H54 (cell line): ENCODE measurements at places on chromosomes 7 and 10.
A peak's percentile ranks its signal among the peaks of the same experiment; 100 is the strongest.

DNA sequence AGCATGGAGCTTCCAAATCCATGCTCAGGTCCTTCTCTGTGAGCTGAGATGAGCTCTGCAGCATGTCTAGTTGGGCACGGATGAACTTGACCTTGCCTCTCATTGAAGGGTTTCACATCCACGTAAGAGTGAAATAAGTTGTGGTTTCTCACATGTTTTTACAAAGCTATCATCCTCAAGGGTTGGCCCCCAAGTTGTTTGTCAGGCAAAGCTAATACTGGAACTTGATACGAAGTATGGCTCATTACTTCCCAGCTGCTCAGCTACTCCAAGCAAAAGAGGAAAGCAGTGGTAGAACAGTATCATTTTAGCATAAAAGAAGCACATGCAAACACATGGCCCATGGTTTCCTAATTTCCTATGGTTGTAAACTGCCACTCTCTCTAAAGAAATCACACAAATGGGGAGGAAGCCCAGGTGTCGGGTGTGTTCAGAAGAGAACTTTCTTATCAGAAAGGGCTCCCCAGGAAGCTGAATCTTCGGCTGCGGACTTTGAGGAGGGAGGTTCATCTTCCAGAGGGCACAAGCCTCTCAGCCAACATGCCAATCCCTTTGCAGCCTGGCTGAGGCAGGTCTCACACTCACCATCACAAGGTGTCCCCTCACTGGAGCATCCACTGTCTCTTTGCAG, 45.3 kb downstream of the PDLIM1 start:
- no peak for DNase-seq

DNA sequence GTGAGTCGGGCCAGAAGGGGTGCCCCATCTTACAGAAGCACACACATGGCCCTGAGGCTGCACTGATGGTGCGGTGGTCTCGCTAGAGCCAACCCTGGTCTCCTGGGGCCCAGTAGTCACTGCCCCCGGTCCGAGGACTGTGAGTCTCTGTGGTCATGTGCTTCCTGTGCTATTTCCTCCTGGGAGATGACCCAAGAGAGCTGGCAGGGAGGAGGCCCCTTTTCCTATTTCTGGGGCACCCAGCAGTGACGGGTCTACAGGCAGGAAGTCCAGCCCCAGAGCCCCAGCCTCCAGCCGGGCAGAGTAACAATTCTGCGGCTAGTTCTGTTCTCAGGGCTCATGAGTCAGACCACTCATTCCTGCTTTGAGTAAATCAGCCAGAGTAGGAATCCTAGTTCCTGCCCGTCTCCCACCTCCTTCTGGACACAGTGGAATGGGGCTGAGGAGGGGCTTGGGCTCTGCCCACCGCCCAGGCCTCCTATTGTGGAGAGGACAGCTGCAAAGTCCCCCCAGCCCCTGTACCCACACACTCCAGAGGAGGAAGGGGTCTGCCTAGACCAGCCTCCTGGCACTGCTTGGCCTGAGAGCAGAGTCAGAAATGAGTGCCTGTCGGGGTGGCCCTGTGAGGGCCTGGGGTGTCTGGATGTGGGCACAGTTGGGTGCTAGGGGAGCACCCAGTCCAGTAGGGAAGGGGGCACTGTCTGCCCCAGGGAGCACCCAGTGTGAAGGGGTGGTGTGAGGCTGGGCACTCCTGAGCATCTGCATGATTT, 80.5 kb upstream of the PPIF start:
- peak; percentile 98 for DNase-seq

DNA sequence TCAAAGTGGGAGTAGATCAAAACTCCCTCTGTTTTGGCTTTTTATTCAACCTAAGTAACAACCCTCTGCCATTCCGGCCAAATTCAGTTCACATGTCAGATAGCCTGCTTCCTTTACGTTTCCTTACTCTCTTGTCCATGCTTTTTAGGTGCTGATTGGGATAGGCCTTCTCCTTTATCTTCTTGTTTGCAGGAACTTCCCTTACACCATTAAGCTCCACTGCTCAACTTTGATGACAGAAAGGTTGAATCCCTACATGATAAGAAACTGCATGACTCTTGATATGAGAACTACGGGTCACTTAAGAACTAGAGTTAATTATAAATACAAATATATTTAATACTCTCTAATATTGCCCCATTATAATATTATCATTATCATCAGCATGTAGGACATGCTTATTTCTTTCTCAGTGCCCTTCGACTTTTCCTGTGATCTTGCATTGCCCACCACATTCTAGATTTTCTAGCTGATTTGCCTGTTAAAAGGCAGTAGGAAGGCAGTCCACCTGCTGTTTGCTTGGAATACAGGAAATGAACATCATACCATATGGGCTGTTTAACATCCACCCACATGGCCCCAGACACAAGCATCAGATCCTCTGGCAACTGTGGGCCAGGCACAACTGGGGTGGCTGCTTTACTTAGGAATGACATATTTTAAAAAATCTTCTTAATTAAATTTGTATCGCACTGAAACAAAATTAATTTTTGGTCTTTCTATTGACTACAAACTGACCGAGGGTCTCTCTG, 59.7 kb upstream of the CCDC6 start:
- DNase-seq = no peak

- DNase-seq = peak; percentile 32
These were observed 293.9 kb downstream of the CCDC3 start for GRCh38 chr10:12707461-12708185.

DNA sequence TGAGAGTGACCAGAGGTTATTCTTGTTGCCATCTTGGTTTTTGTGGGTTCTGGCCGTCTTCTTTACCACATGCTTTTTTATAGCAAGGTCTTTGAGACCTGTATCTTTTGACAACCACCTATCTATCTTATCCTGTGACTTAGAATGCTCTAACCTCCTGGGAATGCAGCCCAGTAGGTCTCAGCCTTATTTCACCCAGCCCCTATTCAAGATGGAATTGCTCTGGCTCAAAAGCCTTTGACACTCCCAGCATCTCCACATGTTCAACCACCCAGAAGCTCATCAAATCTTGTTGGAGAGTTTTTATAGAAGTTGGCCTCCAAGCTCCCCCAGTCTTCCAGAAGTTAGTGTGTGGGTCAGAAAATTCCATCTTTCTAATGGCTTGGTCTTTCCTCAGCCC, 464.3 kb upstream of the NRP1 start:
- DNase-seq = no peak

- no peak for DNase-seq
These were observed 148.8 kb downstream of the MAGI2 start for GRCh38 chr7:79304711-79305110.

DNA sequence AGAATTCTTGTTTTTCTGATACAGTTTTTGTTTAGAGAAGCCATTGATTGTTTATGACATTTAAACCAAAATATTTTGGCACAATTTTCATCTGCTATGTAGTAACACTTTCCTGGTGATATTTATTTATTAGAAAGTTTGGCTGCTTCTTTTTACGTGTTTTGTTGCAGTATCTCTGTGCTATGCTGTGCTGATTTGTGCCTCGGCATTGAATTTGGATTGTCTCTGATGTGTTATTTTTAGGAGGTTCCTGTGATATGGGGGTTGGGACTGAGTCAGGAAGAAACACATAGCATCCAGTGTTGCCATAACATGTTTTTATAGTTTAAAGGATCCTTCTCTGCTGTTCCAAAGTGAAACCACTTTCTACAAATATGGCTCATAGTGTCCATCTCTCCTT, 1197.7 kb upstream of the LRRN3 start:
- peak; percentile 2 for DNase-seq

DNA sequence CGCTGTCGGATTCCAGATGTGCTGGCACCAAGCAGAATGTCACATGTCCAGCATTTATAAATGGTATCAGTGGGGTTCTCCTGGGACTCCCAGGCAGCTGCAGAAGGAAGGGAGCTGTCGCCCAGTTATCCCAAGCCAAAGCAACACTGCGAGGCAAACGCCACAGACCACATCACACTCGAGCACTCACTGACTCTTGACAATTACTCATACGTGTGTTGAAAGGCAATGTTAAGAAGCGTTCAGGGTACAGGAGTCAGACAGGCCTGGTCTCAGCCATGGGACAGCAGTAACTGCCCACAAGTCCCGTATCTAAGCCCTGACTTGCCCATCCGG, 113.4 kb downstream of the DIP2C start:
- DNase-seq = no peak

DNA sequence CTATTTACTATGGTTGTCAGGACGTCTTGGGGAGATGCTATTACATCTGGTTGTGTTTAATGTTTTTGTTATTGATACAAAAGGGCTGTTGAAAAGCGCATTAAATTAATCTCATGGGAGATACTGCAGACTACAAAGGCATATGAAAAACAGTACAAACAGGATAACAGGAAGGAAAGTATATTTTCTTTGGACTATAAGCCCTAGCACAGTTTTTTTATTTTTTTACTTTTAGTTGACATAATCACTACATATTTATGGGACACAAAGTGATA, 341.3 kb downstream of the ARL4A start:
- DNase-seq = no peak

- DNase-seq = peak; percentile 73
These were observed 9.6 kb downstream of the CCL26 start for GRCh38 chr7:75762350-75762917.

DNA sequence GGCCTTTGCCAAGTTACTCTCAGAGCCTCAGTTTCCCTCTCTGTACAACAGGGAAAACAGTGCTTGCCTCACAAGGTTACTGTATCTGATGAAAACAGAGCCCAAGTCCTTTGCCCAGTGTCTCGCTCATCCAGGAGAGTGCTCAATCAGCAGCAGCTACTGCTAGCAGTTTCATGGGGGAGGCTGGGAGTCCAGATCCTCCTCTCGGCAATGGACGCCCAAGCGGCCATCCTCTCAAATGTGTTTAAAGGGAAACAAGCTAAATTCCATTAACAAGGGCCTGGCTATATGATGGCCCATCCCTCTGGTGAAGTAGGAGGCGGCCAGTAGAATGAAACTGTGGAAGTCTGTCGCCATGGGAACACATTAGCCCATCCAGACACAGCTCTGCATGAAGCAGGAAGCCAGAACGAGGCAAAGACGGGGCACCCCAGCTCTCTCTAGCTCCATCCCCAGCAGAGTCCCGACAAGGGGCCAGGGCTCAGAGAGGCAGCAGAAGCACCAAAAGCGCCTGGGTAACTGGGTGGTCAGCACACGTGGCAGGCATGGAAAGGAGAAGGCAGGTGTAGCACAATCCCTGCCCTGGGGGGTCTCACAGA, 35.2 kb downstream of the FAM53B start:
- no peak for DNase-seq

- DNase-seq = no peak
These were observed 157.2 kb upstream of the ZNF92 start for GRCh38 chr7:65216469-65216868.

- no peak for DNase-seq
These were observed 710 bp upstream of the C10orf105 start for GRCh38 chr10:71720288-71720687.

- DNase-seq = no peak
These were observed 233.2 kb downstream of the TCERG1L start for GRCh38 chr10:131078131-131078881.

DNA sequence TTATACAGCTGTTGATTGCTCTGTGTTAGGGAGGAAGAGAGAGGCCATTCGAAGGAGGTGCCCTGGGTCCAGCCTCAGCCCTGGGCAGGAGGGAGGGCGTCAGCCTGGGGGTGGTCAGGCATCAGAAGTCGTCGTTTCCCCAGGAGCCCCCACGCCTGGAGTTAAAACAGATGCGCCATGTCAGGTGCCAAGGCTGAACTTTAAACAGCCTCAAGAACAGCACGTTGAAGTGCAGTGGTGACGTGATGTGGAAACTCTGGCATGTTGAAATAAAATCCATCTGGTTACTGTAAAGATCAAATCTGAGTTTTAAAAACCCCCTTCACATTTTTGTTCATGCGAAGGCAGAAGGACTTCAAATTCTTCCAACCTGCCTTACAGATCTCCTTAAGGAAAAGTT, 128.4 kb upstream of the PPP2R2D start:
- DNase-seq = no peak

GRCh38 chr7:133461421-133461820, 208.5 kb downstream of the EXOC4 start:
- no peak for DNase-seq

DNA sequence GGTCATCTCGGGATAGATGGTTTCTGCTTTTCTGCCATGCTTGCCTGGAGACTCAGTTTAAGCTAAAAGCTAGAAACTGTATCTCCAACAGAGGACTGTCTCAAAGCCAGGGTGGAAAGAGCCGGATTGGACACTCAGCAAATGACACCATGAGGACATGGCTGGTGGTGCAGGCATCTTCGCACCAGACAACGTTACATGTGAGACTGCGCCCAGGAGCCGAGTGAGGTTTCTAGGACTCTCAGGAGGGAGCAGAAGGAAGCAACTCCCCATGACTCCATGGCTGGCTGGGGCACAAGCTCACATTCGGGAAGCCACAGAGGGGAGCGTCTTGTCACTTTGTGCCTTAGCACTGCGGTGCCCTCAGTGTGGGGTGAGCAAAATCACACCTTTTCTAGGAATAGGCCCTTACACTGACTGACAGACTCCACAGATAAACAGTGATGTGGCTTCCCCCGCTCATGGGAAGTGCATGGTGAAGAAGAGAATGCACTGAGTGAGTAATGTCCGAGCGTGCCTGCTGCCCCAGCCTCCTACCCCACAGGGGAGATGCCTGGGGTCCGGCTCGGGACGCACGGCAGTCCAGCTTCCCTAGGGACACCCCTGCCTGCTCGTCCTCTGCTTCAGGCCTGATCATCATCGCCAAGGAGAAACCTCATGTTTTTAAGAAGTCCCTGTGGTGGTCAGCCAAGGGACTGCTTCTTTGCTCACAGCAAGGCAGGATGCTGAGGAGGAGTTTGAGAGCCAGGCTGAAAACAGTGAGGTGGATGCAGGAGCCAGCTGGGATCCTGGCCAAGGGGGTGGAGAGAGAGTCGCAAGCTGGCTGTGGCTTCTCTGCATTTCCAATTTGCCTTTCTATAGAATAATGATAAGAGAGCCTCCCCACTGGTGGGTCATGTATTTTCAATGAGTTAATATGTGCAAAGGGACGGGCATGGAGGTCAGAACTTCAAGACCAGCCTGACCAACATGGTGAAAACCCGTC, 52.2 kb upstream of the FXYD4 start:
- no peak for DNase-seq

DNA sequence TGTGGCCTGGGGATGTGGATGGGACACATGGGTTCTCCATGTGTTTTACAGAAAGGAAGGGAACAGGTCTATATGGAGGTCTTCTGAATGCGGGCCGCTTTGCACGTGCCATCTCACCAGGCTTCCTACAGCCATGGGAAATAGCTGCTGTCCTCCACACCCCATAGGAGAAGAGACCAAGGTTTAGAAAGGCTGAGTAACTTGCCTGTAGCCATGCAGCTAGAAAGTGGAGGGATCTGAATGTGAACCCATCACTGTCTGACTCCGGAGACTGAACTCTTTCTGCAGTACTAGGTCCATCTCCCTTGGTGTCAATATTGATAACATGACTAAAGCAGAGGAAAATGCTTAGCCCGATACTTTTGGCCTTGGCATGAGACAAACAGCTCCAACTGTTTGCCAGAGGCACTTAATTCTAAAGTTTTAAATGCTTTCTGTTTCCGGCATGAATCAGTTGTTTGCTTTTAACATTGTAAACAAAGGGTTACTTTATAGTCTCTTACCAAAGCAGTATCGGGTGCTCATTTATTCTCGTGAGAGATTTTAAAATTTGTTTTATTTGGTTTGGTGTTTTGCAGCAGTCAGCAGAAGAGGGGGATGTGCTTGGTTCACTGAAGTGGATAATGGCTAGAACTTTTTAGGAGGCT, 64.8 kb upstream of the LOXL4 start:
- DNase-seq = no peak

- DNase-seq = no peak
These were observed 97.3 kb upstream of the SFMBT2 start for GRCh38 chr10:7507887-7508726.

GRCh38 chr7:25215694-25216335, 12.5 kb downstream of the NPVF start:
- no peak for DNase-seq

- no peak for DNase-seq
These were observed 15.3 kb downstream of the PPP1R17 start for GRCh38 chr7:31702354-31702753.

GRCh38 chr10:66783316-66783715, 142.5 kb upstream of the LRRTM3 start:
- DNase-seq = peak; percentile 14
